Heart left ventricle (tissue), 16 donors: ENCODE measurements at places on chromosomes 7 and 10. TPM values are rescaled to one million over a fixed set of nuclear protein-coding genes. Genes with fewer than 3 reads are reported as not detected.

ATXN7L1 gene
- 2.6 TPM for polyA plus RNA-seq

LIPM gene
- not detected for polyA plus RNA-seq

R3HCC1L gene
- 4.0 TPM for polyA plus RNA-seq

PFKP gene
- polyA plus RNA-seq: 231 TPM

ARMS2 gene
- polyA plus RNA-seq: not detected

DRGX gene
- polyA plus RNA-seq: not detected

MYOZ1 gene
- polyA plus RNA-seq: 0.76 TPM

ASAH2B gene
- 1.6 TPM for polyA plus RNA-seq

PAPSS2 gene
- 1.9 TPM for polyA plus RNA-seq

TMEM184A gene
- 0.99 TPM for polyA plus RNA-seq

EPO gene
- polyA plus RNA-seq: not detected

MAT1A gene
- not detected for polyA plus RNA-seq

GRCh38 chr7:87833130-87833529 lies 43.0 kb downstream of the SLC25A40 start:
- no peak for DNase-seq

DNA sequence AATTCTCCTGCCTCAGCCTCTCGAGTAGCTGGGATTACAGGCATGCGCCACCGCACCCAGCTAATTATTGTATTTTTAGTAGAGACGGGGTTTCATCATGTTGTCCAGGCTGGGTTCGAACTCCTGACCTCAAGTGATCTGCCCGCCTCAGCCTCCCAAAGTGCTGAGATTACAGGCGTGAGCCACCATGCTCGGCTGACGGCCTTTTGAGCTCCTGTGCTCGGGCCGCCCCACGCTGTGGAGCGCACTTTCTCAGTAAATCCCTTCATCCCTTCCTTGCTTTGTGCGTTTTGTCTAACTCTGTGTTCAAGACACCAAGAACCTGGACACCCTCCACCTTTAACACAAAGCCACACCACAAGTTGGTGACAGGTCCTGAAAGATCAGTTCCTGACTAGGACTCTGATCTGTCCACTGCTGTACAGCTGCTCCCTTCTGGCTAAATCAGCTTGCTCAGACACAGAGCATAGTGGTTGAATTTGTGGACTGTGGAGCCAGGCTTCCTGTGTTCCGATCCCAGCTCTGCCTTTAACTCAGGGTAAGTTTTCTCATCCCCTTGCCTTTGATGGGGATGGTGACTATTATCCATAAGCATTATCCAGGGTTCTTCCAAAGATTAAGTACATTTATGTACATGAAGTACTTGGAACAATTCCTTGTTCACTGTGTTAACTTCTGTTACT lies 20.1 kb downstream of the CHST3 start:
- DNase-seq: no peak

- no peak for DNase-seq
These were observed 42.0 kb upstream of the BRAF start for GRCh38 chr7:140966561-140967233.

DNA sequence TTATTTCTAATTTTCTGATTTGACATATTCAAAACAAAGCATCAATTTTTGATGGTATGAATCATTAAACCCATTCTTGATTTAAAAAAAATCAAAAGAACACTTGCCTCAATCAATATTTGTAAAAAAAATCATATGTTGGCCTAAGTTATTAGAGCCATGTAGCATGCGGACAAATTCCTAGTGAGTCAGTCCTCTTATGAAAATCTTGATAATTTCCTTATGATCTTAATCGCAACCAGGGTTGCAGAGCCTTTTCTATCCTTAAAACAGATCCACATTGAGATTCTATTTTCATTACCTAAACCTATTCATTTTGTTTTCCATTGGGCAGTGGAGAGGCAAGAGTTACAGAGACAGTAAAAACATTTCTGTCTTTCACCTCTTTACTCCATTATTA lies 203.2 kb downstream of the ARL4A start:
- no peak for DNase-seq

DNA sequence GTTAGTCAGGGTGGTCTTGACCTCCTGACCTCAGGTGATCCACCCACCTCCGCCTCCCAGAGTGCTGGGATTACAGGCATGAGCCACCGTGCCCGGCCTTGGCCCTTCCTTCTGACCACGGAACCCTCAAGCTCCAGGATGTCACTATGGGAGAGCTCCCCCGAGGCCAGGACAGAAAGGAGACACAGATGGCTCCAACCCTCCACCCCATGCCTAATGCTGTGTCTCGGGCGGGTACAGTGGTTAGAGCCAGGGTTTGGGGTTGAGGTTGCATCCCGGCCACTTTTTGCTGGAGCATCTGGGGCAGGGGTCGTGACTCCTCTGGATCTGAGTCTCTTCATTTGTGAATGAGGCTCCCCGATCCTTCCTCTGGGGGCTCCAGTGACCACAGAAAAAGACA lies 8.1 kb downstream of the MYL10 start:
- no peak for DNase-seq

DNA sequence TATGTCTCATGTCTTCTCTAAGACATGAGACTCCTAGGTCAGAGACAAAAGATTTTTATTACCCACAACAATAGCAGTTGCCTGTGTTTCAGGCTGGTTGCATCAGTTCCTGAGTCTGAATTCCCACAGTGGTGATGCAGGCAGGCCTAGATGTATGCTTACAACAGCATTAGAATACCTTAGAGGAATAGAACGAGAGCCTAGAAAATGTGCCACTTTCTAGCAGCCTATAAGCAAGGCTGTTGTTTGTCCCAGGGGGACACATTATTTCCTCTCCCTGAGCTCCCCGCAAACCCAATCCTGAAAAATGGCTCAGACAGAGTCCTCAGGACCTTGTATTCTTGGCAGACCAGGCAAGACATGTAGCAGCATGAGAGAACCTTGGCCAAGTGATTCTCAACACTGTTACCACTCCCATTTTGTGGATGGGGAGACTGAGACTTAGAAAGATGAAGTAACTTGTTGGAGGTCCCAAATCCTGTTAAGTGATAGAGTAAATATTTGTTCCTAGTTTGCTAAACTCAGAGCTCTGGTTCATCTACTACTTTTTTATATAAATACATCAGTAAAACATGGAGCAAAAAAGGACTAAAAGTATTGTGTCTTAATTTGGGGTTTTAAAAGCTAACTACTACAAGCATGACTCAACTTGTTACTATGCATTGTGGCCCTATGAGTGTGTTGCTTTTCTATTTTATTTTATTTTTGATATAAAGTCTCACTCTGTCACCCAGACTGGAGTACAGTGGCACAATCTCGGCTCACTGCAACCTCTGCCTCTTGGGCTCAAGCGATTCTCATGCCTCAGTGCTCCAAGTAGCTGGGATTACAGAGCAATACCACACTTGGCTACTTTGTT lies 14.2 kb downstream of the VTI1A start:
- DNase-seq: no peak

GRCh38 chr10:776772-777171 lies 87.3 kb upstream of the DIP2C start:
- DNase-seq: no peak

DNA sequence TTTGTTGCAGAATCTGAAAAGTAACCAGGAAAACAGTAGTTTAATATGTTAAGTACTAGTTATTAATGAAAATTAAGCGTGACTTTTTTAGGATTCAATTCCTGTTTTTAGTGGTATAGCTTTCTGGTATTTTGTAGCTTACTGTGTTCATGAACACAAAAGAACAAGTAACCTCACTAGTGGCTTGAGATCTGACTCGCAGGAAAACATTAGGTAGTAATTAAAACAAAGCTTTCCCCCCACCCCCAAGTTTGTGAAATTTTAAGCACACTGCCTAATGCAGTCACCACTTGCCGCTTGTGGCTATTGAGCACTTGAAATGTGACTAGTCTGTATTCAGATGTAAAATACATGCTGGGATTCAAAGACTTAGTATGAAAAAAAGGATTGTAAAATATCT lies 102.5 kb upstream of the RPA3 start:
- DNase-seq: no peak

- DNase-seq: no peak
These were observed 211.9 kb upstream of the VSTM2A start for GRCh38 chr7:54330216-54330800.

- DNase-seq: no peak
These were observed 22.6 kb downstream of the PNPLA8 start for GRCh38 chr7:108503112-108504026.

- DNase-seq: no peak
These were observed 326.3 kb downstream of the DNAJB6 start for GRCh38 chr7:157662981-157663716.

GRCh38 chr10:33134011-33134751 lies 176.2 kb upstream of the ITGB1 start:
- DNase-seq: no peak

DNA sequence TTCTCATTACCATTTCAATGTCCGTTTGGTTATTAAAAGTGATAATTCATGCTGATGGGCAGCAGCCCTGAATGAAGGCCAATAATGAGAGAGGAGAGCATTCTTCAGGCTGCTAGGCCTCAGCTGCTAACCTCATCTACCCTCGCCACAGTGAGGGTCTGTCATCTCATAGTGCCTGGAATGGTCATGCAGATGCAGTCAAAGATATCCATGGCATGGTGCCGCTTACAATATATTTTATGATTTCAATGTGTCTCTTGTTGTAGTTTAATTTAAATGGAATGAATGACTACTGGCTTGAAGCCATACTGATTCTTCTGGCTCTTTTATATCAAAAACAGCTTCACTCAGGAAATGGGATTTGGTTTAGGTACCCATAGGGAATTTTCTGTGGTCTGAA lies 126.9 kb downstream of the SLC16A9 start:
- DNase-seq: no peak
